Activated CD4-positive, alpha-beta memory T cell treated with anti-CD3 and anti-CD28 coated beads for 36 hours (primary cell): ENCODE measurements at places on chromosomes 13 and 19. TPM values are rescaled to one million over a fixed set of nuclear protein-coding genes. Genes with fewer than 3 reads are reported as not detected.
A peak's percentile ranks its signal among the peaks of the same experiment; 100 is the strongest.

GRCh38 chr13:92317066-92317465 lies 909.5 kb upstream of the GPC6 start:
- H3K4me3 ChIP-seq: no peak overlapping the region
- no peaks in the 10 kb centered on the region for H3K27me3 ChIP-seq
- no peak overlapping the region for H3K27ac ChIP-seq
- no peaks in the 10 kb centered on the region for H3K4me1 ChIP-seq
- no peaks in the 10 kb centered on the region for H3K36me3 ChIP-seq
- DNase-seq: no peak

DNA sequence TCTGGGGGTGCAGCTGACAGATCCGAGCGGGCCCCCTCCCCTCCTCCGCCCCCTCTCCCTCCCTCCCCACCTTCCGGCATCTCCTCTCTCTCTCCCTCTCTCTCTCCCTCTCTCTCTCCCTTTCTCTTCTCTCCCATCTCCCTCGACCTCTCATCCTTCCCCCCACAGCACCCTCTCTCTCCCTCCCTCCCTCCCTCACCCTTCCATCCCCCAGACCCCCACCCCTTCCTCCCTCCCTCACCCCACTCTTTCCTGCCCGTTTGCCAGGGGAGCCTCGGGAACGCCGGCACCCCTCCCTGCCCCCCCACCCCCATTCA lies 666 bp downstream of the CELF5 start:
- H3K4me1 ChIP-seq: no peaks in the 10 kb centered on the region
- peaks cover 29% of the 10 kb centered on the region for H3K27me3 ChIP-seq
- no peak for DNase-seq
- no peak overlapping the region for H3K4me3 ChIP-seq
- H3K36me3 ChIP-seq: no peaks in the 10 kb centered on the region

SCN1B gene
- 1.1 TPM for total RNA-seq

ATP12A gene
- total RNA-seq: 0.07 TPM

DNA sequence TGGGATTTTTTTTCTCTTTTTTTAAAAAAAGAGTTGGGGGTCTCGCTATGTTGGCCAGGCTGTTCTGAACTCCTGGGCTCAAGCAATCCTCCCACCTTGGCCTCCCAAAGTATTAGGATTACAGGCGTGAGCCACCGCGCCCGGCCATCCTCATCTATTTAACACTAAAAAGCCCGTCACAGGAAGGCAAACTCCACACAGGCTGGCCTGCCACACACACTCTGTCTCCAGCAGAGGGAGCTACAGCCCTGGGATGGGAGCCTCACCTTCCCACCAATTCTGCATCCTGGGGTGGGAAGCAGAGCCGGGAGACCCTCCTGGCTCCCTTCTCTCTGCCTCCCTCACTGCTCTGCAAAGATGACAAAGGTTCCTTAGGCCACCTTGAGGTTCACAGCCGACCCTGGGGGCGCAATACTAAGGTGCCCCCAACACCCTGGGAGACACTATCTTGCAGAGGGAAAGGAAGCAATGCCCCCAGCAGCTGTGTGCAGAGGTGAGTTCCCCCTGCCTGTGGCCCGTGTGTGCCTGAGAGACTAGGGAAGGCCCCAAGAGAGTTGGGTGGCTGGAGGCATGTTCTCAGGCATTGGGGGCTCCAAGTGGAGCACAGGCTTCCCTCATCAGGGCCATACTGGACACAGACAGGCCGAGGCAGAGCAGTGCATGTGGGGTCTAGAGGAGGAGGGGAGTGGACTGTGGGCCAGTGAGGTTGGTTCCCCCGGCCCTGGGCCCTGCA lies 27.4 kb upstream of the TIMM44 start:
- no peak overlapping the region for H3K4me3 ChIP-seq
- H3K27ac ChIP-seq: no peak overlapping the region
- no peaks in the 10 kb centered on the region for H3K27me3 ChIP-seq

- no peaks in the 10 kb centered on the region for H3K27me3 ChIP-seq
- DNase-seq: no peak
- H3K4me3 ChIP-seq: peak overlapping the region; percentile 92
- peaks cover 2% of the 10 kb centered on the region for H3K36me3 ChIP-seq
These were observed 781 bp upstream of the SPRYD7 start for GRCh38 chr13:49936968-49937273.
